ENCODE measurements at places on chromosomes 11 and 22.

- no peak for DNase-seq
These were observed 88.9 kb downstream of the RASSF10 start for GRCh38 chr11:13098063-13098462.

DNA sequence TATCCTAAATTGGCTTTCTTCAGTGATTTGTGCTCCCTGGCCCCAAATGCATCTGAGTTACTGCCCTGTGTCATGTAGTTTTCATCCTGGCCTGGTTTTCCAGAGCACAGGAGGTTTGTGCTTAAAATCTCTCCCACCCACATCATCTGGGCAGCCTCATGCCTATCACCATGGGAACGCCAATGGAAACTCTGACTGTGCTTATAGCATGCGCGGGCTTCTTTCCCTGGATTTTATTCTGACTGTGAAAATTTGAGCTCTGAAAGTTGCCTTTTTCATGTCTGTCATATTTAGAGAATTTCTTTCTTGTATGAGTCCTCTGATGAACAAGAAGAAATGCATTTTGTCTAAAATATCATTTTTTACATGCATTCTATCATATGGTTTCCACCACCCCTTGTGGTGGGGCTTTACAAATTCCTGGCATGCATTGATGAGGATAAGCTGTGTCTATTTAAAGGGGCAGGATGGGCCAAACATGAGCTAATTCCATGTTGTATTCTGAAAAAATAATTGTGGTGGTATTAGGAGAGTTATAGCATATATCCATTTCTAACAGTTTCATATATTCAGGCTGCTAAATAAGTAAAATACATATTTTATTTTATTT, 55.1 kb downstream of the IRAG1 start:
- DNase-seq = peak; percentile 80

DNA sequence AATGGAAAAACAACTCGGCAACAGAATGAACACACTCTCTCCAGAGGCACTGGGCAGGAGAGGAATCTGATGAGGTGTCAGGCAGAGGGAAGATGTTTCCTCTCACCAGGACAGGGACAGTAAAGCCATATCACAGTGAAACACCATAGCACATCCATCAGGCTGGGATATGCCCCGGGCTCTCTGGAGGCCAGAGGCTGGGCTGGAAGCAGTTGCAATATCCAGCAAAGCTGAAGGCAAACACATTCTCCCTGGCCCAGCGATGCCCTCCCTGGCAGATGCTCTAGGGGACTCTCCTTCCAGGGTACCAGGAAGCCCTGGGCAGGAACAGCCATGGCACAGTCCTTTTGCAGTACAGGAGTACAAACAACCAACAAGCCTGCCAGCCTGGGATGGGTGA, 11.1 kb downstream of the RSPH14 start:
- DNase-seq = no peak

DNA sequence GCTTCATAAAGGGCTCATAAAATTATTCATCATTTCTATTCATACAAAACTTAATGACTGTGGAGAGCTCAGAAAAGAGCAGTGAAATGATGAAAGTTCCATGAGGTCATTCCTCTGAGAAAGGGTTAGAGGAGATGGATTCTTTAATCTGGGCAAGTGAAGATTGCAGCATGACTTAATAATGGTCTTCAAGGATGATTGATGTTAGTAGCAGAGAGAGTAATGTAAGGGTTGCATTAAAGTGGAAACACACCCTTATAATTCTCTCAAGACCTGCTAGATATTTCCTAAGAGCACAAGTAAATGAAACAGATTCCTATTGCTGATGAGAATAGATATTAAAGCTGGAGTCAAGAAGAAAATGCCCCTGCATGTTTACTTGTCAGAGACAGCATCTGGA, 711.6 kb upstream of the ANO5 start:
- no peak for DNase-seq

DNA sequence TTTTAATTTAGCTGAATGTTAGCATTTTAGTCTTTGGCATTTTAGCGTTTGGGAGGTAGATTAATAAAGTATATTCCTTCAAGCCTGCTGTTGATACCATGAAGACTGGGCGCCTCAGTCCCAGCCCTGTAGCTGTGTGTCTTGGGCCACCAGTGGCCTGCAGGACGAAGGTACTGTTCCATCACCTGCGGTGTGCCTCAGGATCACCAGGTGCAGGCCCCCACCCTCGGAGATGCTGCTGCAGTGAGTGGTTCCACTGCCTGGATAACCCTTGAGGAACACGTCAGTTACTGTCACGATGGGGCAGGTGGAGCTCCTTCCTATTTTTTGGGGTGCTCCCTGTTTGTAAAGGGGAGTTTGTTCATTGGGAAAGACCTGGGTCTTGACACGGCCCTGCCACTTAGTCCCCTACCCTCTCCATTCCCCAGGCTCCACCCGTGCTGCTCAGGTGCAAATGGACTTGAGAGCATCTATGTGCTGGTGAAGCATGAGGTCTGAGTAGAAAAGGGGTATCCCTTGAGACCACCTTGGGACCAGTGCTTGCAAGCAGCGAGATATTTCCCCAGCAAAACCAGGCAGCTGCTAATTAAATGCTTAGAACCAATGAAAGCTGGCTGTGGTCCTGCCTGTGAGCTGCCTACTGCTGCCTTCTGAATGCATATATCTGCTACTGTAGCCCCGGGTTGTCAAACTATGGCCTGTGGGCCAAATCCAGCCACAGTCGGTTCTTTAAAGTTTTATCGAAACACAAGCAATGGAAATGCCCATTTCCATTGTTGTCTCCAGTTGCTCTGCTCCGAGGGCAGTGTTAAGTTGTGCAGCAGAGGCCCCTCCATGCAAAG, 28.7 kb downstream of the INCENP start:
- DNase-seq = no peak

DNA sequence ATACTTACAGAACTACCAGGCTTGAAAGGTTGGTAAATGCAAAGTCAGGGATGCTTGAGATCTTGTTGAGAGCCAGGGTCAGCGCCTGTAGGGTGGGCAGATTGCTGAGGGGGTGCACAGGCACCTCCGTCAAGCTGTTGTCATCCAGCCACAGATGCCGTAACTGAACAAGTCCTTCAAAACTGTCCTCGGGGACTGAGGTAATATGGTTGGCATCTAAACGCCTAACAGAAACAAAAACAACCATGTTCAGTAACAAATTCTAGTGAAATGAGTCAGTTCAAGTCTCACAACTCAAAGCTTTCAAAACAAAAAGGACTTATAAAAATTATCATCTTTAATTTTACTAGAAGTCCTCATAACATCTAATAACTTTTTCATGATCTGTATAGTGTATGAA, 22.2 kb upstream of the CCDC34 start:
- DNase-seq = peak; percentile 93

DNA sequence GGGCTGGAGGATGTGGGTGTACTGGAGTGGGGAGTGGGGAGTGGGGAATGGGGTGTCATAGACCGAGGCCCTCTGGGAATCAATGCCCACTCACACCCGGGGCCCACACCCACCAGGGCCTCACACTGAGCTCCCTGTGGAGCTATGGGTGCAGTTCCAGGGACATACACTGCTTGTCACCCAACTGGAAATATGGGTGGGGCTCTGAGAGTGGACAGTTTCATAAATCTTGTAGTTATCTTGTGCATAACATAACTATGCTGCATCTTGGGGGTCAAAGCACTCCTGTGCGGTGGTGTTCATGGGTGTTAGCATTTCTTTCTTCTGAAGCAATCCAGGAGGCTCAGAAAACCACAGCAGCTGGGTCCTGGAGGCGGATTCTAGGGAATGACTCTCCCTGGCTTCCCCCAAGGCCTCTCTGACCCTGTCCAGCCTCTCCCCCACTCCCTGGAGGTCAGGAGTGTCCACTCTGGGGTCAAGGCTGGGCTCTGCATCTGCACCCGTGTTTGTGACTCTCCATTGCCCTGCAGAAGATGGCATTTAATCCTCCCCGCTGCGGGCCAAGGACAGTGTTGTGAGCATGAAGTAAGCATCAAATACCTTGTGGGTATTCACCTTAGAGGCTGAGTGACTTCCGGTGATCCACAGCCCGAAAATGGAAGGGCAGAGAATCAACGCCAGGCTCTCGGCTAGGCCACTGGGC, 172.5 kb downstream of the CTTN start:
- DNase-seq = no peak

- DNase-seq = peak; percentile 61
These were observed 8.3 kb downstream of the SEC14L6 start for GRCh38 chr22:30538280-30538679.

- DNase-seq = no peak
These were observed 203.1 kb upstream of the TMEM45B start for GRCh38 chr11:129612447-129612961.

GRCh38 chr22:46239261-46240048, 10.6 kb downstream of the CDPF1 start:
- no peak for DNase-seq
